NCI-H69 (cell line): ENCODE measurements at places on chromosomes 7 and 10.

DNA sequence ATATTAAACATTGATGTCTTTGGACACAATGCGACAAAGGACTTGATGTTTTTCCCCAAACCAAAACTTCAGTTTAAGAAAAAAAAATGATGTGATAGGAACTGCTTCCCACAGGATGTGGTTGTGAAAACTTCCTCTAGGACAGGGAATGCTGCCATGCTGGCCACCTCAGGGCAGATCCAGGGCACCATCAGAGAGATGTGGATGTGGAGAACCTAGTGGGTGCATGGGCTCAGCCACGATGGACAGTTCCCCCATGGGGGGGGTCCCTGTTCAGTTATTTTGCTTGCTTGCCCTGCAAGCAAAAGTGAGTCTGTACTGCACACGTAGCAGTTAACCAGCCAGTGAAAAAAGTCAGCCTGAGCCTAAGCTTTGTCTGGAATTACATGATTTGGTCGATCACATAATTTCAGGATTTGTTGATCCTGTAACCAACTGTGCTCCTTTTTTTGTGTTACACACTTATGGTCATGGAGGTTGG lies 36.3 kb downstream of the LAMB4 start:
- DNase-seq = no peak

GRCh38 chr10:125007436-125007835 lies 65.5 kb downstream of the ZRANB1 start:
- DNase-seq = no peak

- DNase-seq = peak; percentile 18
Measured at GRCh38 chr10:71279590-71280170, 39.4 kb upstream of the SLC29A3 start.

DNA sequence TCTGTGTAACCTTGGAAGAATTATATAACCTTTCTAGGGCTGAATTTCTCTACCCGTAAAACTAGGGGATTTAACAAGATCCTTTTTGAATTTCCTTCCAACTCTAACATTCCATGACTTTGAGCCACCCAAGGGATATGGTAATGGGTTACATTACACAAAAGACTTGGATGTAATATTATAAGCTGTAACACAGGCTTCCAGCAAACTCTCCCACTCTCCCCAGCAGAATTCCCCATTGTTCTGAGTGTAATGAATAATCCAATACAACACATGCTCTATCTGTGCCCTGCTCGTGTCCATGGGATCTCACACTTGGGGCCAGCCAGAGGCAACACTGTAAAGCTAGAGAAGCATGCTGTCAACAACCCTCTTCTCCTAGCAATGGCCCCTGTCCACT lies 790.6 kb upstream of the AUTS2 start:
- DNase-seq = no peak

DNA sequence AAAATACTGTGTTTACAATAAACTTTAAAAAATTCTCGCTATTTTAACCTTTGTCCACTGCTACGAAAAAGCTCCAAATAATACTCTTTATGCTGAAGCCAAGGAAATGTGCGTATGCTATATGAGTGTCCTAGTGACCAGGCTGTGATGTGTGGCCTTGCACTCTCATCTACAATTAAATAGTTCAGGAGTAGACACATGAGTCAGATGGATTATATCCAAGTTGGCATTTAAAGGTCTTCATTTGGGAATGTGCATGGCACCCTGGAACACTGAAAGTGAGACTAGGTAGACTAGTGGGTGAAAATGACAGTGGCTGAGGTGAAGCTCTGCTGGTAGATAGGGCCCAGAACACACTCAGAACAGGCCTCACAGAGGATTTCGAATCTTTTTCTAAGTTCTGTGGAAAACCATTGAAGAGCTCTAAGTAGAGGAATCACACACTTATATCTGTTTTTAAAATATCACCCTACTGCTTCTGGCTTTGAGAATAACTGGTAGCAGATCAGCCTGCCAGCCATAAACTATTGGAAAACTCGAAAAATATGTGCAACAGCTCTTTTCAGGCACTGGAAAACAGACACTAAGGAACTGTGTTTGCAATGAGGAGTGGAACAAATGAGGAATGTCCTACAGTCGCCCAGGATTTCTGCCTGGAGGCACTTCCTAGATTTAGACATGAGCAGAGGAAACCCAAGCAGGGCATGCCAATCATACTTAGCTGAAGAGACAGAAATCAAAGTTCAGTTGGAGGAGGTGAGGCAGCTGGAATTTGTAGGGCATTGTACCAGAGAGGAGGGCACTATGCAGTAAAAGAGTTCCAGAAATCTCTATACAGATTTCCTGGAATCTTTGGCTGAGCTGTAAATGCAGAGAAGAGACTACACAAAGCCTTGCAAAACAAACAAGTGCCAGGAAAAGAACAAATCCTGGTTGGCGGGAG lies 603.8 kb upstream of the LRRTM3 start:
- DNase-seq = no peak

DNA sequence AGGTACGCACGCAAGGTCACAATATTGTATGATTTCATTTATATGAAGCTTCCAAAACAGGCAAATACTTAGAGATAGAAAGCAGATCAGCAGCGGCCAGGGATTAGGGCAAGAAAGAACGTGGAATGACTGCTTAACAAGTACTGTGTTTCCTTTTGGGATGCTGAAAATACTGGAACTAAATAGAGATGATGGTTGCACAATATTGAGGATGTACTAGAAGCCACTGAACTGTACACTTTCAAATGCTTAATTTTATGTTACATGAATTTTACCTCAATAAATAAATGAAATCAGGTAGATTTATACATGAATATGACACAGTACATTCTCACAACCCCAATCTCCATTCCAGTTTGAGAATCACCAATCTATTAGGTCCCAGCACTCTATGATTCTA lies 15.6 kb downstream of the SEM1 start:
- no peak for DNase-seq

- DNase-seq = no peak
Measured at GRCh38 chr10:77131214-77131613, 506.4 kb downstream of the KCNMA1 start.

DNA sequence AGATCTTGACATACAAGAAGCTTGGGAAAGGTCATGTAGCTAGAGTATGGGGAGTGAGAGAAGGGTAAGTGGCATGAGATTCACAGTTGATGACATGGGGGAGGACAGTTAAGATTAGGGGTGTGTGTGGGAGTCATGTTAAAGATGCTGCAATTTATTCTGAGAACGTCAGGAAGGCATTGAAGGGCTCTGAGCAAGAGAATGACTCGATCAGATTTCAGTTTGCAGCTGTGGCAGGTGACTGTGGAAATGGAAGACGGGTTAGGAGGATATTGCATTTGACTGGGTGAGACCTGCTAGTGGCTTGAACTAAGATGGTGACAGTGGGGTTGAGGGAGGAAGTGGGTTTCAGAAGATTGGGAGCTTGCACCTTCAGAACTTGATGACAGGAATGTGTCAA lies 5.6 kb downstream of the CDC123 start:
- no peak for DNase-seq

- no peak for DNase-seq
Measured at GRCh38 chr7:20825555-20825954, 38.9 kb upstream of the SP8 start.

GRCh38 chr10:60572511-60573194 lies 183.0 kb upstream of the ANK3 start:
- DNase-seq = peak; percentile 84

- peak; percentile 6 for DNase-seq
Measured at GRCh38 chr10:48648172-48648942, 36.3 kb upstream of the WDFY4 start.

DNA sequence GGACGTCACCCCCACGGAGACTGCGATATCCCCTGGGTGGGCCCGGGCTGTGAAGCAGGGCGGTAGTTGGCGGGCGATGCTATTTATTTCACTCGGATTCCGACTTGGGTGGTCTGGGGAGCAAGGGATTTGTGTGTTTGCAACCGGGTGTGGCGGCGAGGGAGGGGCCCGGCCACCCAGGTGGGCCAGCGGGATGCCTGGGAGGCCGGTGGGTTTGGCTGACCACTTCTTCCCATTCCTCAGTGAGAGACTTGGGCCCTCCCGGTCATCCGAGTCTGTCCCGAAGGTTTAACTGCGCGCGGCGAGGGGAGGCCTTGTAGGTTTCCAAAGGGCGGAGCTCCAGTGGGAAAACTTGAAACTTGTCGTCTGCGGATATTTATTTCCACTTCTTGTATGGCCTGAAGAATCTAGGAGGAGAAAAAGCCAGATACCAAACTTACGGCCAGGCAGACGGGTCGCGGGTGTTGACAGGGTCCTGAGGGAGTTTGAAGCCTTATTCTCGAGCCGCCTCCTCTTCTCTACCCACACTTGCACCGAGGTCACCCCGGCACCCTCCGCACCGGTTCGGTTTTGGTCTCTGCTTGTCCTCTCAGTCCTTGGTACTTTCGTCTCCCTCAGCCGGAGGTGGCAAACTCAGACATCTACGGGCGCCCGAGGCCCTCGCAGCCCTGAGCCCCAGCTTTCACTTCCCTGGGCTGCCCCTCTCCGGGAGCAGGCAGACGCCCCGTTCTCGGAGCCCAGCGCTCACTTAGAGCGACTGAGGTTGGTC lies 17.9 kb downstream of the ZNF316 start:
- no peak for DNase-seq

- no peak for DNase-seq
Measured at GRCh38 chr7:55251911-55252310, 113.2 kb upstream of the LANCL2 start.

DNA sequence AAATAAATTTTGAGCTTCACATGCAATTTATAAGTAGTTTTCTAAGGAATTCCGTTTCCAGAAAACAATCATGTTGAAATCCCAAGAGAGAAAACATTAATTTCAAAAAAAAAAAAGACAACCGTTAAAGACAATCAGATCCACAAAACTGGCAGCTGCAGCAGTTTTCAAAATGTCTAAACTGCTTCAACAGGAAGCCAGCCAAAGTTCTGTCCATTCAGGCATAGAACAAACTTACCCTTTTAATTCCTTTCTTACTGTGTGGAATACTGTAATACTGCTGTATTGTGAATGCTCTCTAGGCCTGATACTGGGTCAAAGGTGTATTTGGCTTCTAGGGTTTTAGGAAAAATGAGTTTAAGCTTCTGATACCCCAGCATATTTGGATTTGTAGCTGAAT lies 31.6 kb downstream of the HOXA1 start:
- DNase-seq = peak; percentile 57

DNA sequence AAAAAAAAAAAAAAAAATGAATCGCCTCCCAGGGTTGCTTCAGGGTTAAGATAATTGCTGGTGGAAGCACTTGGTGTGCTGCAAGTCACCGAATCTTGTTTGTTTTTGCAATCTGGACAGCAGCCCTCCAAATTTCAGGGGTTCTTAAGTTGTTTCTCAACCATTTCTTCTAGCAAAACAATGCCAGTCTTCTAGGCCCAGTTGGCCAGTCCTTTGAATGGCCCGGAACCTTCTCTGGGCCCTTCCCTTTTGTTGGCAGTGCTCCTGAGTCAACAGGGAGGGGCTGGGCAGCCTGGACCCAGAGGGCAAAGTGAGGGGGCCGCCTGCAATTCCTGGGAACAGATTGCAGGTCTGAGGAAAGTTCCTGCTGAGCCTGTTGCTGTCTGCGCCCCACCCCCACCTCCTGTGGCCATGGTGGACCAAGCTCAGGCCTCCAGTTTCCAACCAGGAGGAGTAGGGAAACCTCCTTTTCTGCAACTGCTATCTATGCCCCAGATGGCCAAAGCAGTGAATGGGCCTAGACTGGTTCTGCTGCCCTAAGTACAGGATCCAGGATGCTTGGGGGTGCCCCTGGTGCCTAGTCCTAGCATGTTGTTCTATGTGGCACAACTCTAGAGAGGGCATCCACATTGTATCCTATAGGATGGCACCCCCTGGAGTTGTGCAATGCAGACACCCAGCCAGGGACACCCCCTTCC lies 31.4 kb upstream of the PDCD4 start:
- DNase-seq = peak; percentile 81

- no peak for DNase-seq
Measured at GRCh38 chr10:28797904-28798371, 120.6 kb downstream of the BAMBI start.

- DNase-seq = no peak
Measured at GRCh38 chr10:43942096-43942850, 293.6 kb upstream of the ZNF32 start.

GRCh38 chr10:124305131-124305530 lies 113.6 kb downstream of the OAT start:
- DNase-seq = no peak

- peak; percentile 42 for DNase-seq
Measured at GRCh38 chr10:48604039-48604990, 558 bp downstream of the ARHGAP22 start.

DNA sequence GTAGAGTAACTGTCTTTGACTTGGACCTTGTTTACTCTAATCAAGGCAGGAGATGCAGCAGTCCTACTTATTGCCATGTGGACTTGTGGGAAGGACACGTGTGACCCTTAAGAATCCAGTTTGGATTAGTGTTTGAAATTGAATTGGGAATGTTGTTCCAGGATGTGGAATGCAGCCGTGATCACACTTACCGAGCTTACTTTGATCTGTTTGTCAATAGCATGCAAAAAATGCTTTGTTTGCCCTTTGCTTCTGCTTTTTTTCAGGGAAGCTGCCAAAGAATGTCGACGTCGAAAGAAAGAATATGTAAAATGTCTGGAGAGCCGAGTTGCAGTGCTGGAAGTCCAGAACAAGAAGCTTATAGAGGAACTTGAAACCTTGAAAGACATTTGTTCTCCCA lies 84.7 kb downstream of the CREM start:
- no peak for DNase-seq

GRCh38 chr10:33621101-33621500 lies 286.6 kb upstream of the NRP1 start:
- DNase-seq = no peak

- no peak for DNase-seq
Measured at GRCh38 chr7:132230462-132230861, 345.8 kb downstream of the PLXNA4 start.

DNA sequence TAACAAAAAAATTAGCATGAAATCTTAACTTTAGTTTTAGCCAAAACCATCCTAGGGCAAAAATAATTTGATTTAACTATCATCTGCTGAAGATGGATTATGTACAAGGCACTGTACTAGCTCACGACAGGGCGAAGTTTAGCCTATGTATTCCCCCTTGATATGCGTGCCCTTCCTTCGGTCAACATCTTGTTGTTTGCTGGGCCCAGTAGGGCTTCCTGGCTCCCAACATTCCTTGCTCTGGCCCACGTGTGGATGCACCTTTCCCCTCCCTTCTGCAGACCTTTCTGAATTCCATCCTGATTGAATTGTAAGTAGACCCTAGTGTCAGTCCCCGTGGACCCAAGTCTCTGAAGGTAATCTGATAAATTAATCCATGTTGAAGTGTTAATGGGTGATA lies 212.0 kb downstream of the RELN start:
- DNase-seq = no peak

- DNase-seq = no peak
Measured at GRCh38 chr10:126959431-126959830, 54.2 kb downstream of the DOCK1 start.

GRCh38 chr7:87590578-87590977 lies 10.1 kb downstream of the ABCB1 start:
- DNase-seq = no peak

- peak; percentile 46 for DNase-seq
Measured at GRCh38 chr7:85021101-85021704, 165.7 kb downstream of the SEMA3D start.

- no peak for DNase-seq
Measured at GRCh38 chr10:50387007-50387731, 135.9 kb upstream of the ASAH2 start.
